Stimulated activated CD8-positive, alpha-beta memory T cell treated with anti-CD3 and anti-CD28 coated beads, Interleukin-15, amount 100 ng/mL, for 1 hour (primary cell): ENCODE measurements at places on chromosomes 7 and 10.

DNA sequence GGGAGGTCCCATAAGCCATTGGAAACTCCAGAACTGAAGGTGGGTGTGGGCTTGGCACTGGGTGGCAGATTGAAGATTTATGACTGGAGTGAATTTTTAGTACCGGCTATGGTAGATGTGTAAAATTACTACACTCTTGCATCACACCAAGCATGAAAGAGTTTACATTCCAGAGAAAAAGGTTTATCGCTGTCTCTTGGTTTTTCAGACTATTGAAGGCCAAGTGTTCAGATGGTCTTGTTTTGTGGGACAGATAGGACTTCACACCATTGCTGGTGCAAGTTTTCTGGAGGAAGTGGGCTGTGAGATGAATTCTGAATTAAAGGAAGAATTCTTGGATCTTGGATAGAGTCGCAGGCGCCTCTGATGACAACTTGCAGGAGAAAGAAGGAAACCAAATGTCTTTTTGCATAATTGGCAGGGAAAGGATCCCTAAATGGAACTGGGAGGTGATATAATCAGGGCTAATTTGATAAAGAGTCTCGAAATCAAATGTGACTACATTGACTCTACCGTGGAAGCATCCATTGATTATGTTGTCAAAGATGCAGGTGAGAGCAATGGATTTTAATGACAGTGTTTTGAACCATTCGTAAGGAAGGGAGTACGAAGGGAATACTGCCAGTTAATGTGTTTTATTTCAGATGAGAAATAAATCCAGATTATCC is 14.2 kb upstream of the NMT2 start:
- no peak for DNase-seq

- DNase-seq = no peak
These were observed 92.6 kb upstream of the PODXL start for GRCh38 chr7:131649003-131649541.

DNA sequence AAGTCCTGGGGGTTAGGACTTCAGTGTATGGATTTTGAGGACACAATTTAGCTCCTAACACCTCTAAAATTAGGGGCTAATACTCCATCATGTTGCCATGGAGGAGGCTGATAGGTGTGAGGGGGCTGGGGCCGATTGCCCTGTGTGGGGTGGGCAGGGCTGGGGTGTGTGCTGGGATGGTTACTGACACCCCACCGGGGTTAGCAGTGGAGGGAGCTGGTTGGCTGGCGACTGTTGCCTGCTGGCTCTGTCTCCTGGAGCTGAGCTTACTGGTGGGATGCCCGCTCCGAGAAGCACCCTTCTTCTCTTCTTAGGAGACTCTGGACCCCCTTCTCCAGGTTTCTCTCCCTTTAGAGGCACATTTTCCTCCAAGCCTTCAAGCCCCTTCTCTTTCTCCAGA is 22.2 kb upstream of the SH2D4B start:
- no peak for DNase-seq

DNA sequence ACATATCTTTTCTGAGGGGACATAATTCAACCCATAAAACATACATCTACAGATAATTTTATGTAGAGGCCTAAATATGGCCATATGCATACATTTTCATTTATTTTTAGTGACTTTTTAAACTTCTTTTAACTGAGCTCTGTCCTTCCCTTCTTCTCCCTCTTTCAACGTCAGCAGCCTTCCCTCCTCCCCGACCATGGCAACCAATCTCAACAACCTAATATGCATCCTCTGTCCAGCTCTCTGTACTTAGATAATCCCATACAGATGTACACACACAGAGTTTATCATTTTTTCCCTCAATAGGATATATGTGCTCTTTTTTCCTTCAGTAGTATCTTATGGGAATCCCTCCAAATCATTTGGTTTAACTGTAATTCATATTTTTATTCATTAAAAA is 94.3 kb downstream of the CCDC71L start:
- DNase-seq = no peak

- DNase-seq = no peak
These were observed 104.2 kb downstream of the NPY start for GRCh38 chr7:24388212-24388611.
